ENCODE measurements at places on chromosomes 4 and X.

DNA sequence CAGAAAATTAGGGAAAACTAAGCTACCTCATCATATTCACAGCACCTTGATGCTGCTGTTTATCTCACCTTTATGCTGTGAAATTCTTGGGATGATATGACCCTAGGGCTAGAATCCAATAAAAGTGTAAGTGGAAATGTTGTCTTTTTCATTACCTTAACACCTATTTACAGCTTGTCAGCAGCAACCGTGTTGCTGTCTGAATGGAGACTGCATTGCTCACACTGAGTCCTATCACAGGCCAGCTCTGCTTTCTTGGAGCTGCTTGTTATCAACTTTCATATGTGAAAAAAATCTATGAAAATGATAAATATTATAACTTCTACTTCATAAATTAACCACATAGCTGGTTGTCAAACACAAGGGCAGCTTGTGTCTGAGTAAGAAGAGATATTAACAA is 789.5 kb downstream of the TECRL start:
- no peak for DNase-seq

DNA sequence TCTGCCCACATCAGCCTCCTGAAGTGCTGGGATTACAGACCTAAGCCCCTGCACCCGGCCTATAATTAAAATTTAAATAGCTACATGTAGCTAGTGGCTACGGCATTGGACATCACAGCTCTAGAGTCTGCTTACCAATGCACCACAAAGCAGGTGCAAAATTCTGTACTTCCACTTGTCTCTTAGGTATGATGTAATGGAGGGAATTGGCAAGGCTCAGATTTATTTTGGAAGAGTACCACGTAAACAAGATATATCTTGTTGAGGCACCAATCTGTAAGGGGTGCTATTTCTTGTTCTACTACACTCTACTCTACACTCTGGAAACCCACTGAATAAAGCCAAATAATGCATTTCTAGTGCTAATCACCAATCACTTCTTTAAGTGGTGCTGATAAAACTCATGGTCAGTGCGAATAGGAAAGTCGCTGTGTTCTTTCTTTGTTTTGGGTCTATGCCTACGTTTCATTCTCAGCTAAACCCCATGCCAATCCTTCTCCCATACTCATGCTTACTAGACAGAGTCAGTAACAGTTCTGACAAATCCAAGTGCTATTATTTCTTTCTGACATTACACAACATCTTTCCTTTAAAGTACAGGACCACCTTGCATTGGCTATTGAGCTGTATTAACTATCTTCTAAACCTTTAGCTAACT is 92.3 kb downstream of the GC start:
- no peak for DNase-seq

GRCh38 chr4:23828020-23828715 is 61.7 kb downstream of the PPARGC1A start:
- DNase-seq = no peak

DNA sequence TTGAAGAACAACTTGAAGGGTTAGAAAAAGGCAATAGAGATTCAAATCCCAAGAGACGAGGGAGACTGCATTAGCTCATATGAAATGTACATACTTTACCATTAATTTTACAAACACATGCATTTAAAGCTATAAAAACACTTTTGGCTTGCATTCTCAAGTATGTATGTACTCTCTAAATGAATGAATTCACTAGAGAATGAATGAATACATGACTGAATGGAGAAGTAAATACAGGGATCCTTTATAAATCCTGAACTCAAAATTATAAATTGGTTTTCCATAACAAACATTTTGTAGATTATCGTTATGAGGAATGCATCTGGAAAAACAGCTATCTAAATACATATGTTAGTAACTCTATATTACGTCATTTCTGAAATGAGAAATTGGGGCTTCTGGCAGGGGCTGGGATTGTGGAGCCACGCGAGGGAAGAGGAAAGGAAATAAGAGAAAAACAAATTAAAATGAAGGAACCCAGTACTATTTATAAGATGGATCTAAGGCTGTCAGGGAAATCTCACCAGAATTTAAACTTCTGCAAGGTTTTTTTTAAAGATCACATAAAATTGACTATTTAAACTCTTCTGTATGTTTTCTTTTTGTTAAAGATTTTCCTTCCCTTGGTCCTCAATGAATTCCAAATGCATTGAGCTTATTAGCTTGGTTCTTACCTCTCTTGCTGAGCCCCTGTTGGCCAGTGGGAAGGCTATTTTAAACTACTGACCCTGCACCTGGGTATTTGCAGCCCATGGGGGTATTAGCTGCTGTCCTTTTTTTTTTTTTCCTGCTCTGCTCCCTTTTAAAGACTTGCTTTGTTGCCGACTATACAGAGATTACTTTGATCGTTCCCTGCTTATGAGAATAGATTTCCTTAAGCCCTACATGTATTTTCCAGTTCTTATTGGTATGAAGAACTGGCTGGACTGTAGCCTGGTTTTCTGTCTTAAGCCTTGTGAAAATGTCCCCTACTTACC is 207.8 kb downstream of the ADGRL3 start:
- DNase-seq = no peak

GRCh38 chr4:101790521-101791181 is at the start of gene BANK1:
TSS of gene BANK1 (plus strand) at chr4:101790730. CDS start at chr4:101790881, 151 bp downstream.
- DNase-seq = peak; percentile 5

- no peak for DNase-seq
These were observed 213 bp downstream of the NFKB1 start for GRCh38 chr4:102501447-102501696.

GRCh38 chrX:40273356-40274050 is 175.7 kb upstream of the BCOR start:
- DNase-seq = no peak

Data from stimulated activated CD8-positive, alpha-beta memory T cell treated with anti-CD3 and anti-CD28 coated beads, Interleukin-7, amount 100 ng/mL, for 1 hour (primary cell).